ENCODE measurements at places on chromosomes 2 and 18. TPM values are rescaled to one million over a fixed set of nuclear protein-coding genes. Genes with fewer than 3 reads are reported as not detected.

The SRD5A2 gene
- total RNA-seq, result not detected

The DPYSL5 gene
- not detected for total RNA-seq

The MATN3 gene
- total RNA-seq, result 2.4 TPM

The LOXL3 gene
- total RNA-seq, result 97.4 TPM

The EVX2 gene
- total RNA-seq, result under 0.01 TPM

The SLC39A6 gene
- 133 TPM for total RNA-seq

The UNC80 gene
- not detected for total RNA-seq

- no peak for DNase-seq
Measured at GRCh38 chr2:15817748-15818147, 122.6 kb upstream of the MYCN start.

- peak; percentile 73 for DNase-seq
Measured at GRCh38 chr2:10305715-10306114, 3.0 kb downstream of the HPCAL1 start.

DNA sequence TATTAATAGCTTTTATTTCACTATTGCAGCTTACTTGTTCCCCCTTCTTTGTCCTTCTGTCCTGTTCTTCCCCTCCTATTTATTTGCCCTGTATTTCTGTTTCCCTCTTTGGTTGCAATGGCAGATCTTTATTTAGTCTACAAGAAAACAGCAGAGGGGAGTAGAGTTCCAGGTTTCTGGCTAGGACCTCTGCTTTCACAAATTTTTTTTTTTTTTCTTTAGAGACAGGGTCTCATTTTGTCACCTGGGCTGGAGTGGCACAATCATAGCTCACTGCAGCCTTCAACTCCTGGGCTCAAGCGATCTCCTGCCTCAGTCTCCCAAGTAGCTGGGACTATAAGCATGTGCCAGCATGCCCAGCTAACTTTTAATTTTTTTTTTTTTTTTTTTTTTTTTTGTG lies 188.1 kb upstream of the SPRED2 start:
- no peak for DNase-seq

- DNase-seq, result no peak
Measured at GRCh38 chr2:209323738-209324137, 100.1 kb upstream of the MAP2 start.

GRCh38 chr2:144518748-144519596 lies 947 bp downstream of the ZEB2 start:
- DNase-seq, result no peak

DNA sequence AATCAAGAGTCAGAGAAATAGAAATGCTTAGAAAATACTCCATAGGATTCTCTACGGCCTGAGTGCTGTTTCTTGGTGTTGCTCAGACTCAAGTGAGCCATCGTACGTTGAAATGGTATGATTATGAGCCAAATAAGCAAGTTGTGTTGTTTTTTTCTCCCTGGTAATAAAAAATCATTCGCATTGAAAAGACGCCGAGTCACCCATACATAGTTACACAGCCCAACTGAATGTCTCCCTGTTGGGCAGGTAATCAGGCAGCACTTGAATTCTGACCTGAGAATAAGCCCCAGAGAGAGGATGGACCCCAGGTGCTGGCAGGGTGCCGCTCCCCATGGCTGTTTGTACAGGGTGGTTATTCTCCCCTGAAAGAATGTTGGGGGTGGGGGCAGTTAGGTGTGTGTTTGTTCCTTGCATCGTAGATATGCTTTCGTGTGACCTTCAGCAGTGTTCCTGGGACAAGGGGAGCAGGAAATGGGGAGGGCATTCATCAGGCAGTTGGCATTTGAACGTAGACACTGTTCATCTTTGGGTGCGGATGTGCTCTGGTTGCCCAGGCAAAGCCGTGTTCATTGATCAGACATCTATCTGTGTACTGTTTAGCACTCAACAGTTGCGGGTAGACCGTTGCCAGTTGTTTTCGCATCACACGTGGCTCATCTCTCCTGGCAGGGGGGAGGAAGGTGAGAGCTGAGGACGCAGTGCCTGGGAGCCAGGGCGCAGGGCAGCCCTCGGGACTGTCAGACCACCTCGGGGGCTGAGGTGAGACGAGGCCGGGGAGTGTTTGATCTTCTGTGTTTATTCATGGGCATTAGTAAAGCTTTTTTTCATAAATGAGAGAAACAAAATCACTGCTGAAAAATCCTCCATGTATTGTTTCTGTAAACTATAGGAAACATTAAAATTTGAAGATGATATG lies 27.3 kb downstream of the MTCL1 start:
- no peak for DNase-seq
